ENCODE measurements at places on chromosomes 5 and 9.

DNA sequence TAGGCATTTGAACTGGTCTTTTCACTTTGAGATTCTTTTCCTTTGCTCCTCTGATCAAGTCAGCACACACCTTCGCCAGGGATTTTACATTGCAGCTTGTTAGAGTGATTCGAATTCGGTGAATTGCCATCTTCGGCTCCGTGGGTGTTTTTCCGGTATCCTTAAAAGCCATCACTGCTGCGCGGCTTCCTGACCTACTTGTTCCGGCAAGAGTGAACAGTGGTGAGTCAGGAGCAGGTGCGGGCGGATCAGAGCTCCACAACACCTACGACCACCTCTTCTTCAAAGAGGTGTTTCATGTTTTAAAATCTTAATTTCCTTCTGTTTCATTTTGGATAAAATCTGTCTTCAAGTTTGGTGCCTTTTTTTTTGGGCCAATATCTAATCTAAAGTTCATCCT is 134.6 kb downstream of the TMC1 start:
- DNase-seq: no peak

- DNase-seq: no peak
These were observed 31.1 kb upstream of the STXBP1 start for GRCh38 chr9:127580879-127581475.

GRCh38 chr9:79264511-79265355 is 307.0 kb upstream of the TLE4 start:
- DNase-seq: peak; percentile 45

DNA sequence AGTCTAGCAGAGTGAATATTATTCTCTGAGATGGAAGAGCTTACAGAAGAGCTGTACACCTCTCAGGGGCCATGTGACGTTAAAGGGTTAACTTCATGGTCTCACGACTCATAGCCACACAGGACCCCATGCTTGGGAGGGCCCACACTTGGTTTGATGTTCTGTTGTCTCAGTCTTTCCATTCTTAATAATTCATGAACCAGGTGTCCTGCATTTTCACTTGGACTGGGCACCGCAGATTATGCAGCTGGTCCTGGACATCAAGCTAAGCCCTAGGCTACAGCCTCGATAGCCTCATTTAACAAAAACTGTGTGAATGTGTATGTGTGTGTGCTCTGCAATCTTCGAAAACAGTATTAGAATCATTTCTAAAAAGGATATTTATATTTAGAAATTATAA is 323.5 kb downstream of the PLK2 start:
- no peak for DNase-seq

GRCh38 chr9:131324736-131325679 is 35.5 kb downstream of the PLPP7 start:
- no peak for DNase-seq

GRCh38 chr5:140181525-140181924 is 6.5 kb downstream of the CYSTM1 start:
- no peak for DNase-seq

- DNase-seq: no peak
These were observed 634.7 kb upstream of the ARRDC3 start for GRCh38 chr5:92017776-92018175.

GRCh38 chr9:96173640-96174039 is 128.3 kb downstream of the HSD17B3 start:
- no peak for DNase-seq

DNA sequence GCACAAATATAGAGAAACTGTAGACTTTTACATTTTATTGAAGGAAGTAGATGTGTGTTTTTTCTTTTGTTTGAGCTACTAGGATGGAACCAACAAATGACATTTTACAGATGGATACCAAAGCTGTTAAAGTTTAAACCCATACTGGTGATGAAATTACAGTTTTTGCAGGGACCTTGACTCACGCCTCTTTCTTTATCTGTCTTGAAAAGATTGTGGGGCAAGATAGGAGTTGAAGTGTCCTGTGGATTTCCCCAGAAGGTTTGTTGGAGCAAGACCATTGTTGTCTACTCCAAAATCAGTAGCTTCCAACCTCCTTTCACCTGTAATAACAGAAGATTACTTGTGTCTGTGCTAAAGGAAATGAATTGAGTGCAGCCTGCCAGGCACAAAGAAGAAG is 4.1 kb upstream of the C5orf63 start:
- DNase-seq: no peak

GRCh38 chr5:67206929-67207328 is 10.3 kb upstream of the CD180 start:
- DNase-seq: no peak

DNA sequence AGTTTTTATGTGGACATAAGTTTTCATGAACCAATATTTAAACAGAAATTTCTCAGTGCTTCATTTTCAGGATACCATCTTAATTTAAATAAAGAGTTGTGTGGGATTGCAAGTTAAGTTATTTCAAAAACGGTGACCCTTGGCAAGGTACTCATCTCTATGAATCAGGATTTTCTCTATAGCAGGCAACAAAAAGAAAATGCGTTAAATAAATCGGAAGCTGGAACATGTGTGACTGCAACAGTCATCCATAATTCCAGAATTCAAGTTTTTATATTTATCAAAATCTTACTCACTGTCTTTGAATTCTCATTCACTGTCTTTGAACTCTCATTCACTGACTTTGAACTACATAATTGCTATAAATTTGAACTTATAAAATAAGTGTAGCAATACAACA is 5.8 kb upstream of the RECK start:
- no peak for DNase-seq

GRCh38 chr9:131833906-131834305 is 94.0 kb upstream of the RAPGEF1 start:
- DNase-seq: no peak

DNA sequence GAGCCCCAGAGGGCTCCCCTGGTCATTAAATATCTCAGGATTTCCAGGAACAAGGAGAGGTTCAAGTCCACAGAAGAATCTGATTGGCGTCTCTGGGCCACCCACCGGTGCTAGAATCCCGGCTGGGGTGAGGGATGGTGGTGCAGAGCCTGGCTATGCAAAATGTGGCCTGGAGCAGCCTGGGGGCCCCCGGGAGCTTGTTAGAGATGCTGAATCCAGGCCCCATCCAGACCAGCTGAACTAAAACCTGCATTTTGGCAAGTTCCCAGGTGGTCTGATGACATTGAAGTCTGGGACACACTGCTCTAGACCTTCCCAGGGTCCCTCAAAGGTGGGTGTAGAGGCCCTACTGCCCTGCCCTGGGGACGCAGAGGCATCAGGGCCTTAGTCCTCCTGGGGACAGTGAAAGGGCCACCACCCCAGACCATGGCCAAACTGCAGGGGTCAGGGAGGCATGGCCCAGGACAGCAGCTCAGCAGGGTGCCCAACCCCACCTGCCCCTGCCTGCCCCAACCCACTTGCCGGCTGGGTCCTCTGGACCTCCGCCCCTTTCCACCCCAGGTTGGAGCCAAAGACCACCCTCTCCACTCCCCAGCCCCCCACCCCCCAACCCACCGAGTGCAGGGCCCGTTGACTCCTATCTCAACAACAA is 34.7 kb downstream of the ADAMTS2 start:
- no peak for DNase-seq

DNA sequence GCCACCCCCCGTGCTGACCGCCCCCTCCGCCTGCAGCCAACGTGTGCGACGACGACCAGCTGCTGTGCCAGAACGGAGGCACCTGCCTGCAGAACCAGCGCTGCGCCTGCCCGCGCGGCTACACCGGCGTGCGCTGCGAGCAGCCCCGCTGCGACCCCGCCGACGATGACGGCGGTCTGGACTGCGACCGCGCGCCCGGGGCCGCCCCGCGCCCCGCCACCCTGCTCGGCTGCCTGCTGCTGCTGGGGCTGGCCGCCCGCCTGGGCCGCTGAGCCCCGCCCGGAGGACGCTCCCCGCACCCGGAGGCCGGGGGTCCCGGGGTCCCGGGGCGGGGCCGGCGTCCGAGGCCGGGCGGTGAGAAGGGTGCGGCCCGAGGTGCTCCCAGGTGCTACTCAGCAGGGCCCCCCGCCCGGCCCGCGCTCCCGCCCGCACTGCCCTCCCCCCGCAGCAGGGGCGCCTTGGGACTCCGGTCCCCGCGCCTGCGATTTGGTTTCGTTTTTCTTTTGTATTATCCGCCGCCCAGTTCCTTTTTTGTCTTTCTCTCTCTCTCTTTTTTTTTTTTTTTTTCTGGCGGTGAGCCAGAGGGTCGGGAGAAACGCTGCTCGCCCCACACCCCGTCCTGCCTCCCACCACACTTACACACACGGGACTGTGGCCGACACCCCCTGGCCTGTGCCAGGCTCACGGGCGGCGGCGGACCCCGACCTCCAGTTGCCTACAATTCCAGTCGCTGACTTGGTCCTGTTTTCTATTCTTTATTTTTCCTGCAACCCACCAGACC is 80.2 kb downstream of the NTNG2 start:
- no peak for DNase-seq

DNA sequence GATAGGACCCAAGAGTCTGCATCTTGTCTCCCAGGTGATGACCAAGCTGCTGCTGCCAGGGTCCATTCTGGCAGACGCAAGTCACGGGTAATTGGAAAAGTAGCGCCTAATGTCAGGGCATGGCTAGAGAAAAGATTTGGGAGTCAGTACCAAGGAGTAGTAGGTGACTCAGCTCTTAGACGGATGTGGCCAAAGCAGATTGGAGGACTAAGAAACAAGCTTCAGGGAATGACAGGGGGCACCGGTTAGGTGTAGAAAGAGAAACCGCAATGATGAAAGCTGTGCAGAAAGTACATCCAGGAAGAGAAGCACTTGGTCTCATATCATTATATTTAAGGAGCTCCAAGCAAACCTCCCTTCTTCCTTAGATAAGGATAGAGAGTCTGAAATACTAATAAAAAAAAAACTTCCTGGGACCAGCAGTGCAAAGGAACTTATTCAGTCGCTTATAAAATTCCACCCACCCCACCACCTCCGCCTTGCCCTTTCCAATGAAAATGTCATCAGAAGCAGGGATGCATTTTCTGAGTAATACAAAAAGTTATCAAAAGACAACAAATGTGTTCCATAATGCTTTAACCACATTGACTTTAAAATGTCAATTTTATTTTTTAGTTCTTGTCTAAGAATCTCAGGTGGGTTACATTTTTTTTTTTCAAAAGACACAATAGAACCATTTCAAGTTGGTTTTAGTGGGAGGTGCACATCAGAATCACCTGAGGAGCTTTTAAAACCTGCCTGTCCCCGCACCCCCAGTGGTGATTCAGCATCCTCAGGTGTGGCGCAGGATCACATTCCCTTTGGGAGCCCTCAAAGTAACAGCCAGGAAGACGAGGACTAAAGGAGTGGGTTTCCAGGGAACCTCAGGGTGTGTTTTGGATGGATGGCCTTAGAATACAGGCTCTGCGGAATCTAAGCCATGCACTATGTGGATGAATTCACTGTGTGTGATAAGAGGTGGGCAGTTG is 31.2 kb downstream of the PTPN3 start:
- no peak for DNase-seq

GRCh38 chr9:131337131-131337848 is 47.8 kb downstream of the PLPP7 start:
- no peak for DNase-seq

DNA sequence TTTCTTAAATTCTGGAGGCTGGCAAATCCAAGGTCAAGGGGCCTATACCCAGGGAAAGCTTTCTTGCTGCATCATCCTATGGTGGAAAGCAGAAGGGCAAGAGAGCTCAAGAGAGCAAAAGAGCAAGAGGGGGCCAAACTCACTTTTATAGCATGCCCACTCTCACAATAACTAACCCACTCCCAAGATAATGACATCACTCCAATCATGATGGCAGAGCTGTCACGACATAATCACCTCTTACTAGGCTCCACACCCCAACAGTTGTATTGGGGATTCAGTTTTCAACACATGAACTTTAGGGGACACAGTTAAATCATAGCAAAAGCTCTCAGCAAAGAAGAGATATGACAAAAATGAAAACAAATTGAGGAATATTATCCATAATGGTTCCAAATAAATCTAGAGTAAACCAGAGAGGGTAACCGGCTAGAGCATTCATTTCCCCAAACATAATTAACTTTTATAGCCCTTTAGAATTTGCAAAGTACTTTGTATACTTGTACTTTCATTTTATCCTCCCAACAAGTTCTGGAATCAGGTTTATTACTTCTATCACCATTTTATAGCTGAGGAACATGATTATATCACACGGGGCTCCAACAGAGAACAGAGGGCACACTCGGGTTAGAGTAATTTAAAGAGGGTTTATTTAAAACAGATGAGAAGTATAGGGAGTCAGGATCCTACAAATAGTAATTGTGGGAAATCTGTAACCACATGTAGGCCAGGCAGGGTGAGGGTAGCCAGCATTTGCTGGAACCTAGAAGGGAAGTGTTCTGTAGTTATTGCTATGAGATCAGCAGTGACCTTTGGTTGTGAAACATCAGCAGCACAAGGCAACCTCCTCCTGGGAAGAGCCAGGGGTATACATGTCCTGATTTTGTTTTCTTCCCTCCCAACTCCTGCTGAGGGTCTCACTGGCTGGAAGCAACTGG is 7.2 kb upstream of the TARS1 start:
- DNase-seq: no peak

GRCh38 chr5:130978475-130978874 is 186.6 kb downstream of the HINT1 start:
- no peak for DNase-seq

DNA sequence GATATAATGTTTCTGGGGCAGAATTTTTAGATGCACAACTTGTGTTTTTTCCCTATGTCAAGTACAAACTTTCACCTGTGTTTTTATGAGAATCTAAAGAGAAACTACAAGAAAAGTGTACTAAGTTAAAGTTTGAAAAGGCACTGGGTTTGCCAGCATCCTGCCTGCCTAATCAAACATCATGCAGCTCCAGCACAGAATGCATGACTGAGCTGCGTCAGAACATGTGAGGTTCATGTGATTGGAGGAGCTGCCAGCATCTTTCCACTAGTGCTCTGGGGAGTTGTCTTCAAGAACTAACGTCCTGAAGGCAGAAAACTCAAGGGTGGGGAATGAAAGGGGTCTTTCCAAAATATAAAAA is 46.1 kb upstream of the RIC1 start:
- DNase-seq: no peak

- DNase-seq: no peak
These were observed 900 bp upstream of the HAVCR2 start for GRCh38 chr5:157109744-157110143.

- DNase-seq: no peak
These were observed 42.8 kb downstream of the SHB start for GRCh38 chr9:38026021-38026809.

GRCh38 chr9:131641618-131642495 is 96.5 kb downstream of the PRRT1B start:
- DNase-seq: no peak

- DNase-seq: no peak
These were observed 91.1 kb upstream of the FBN2 start for GRCh38 chr5:128629157-128629556.

DNA sequence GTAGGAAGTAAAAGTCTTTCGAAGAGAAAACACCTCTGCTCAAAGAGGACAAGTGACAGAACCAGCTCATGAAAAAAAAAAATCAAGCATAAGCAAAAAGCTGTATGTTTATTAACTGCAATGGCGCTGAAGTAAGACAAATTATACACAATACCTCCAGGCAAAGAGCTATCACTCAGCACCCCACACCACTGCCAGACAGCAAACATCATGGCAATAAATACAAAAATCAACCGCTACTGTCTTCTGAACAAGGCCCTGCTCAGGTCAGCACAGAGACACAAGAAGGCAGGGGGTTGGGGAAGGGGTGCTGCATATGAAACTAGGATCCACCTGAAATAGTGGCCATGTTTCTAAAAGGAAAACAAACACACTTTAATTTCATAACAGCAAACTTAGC is 50.4 kb downstream of the MAPKAP1 start:
- no peak for DNase-seq

Data from anterior cingulate cortex (tissue), 58 donors.